ENCODE measurements at places on chromosomes 3 and 15. TPM values are rescaled to one million over a fixed set of nuclear protein-coding genes. Genes with fewer than 3 reads are reported as not detected.

- no peaks in the 10 kb centered on the region for H3K27me3 ChIP-seq
- no peaks in the 10 kb centered on the region for H3K4me1 ChIP-seq
- no peak overlapping the region for H3K27ac ChIP-seq
- no peaks in the 10 kb centered on the region for H3K36me3 ChIP-seq
- no peak overlapping the region for H3K4me3 ChIP-seq
Measured at GRCh38 chr3:53420831-53421230, 73.5 kb upstream of the DCP1A start.

SLC2A2 gene
- not detected for total RNA-seq

- no peak overlapping the region for H3K27ac ChIP-seq
- no peaks in the 10 kb centered on the region for H3K4me1 ChIP-seq
- no peak for DNase-seq
Measured at GRCh38 chr3:81095956-81096355, 665.5 kb downstream of the GBE1 start.

SERPINI2 gene
- not detected for total RNA-seq

GRCh38 chr3:127208483-127209100 lies 15.7 kb downstream of the PRR23E start:
- H3K27me3 ChIP-seq = no peaks in the 10 kb centered on the region
- H3K27ac ChIP-seq = no peak overlapping the region
- no peaks in the 10 kb centered on the region for H3K36me3 ChIP-seq
- no peak for DNase-seq
- no peaks in the 10 kb centered on the region for H3K4me1 ChIP-seq
- H3K4me3 ChIP-seq = no peak overlapping the region

- H3K27ac ChIP-seq = no peak overlapping the region
- H3K4me3 ChIP-seq = no peak overlapping the region
- H3K27me3 ChIP-seq = no peaks in the 10 kb centered on the region
- H3K4me1 ChIP-seq = peaks cover 12% of the 10 kb centered on the region
- H3K36me3 ChIP-seq = no peaks in the 10 kb centered on the region
Measured at GRCh38 chr3:30343067-30343831, 263.2 kb upstream of the TGFBR2 start.

- H3K36me3 ChIP-seq = no peaks in the 10 kb centered on the region
- H3K27ac ChIP-seq = no peak overlapping the region
- peaks cover 11% of the 10 kb centered on the region for H3K4me1 ChIP-seq
- DNase-seq = no peak
- no peak overlapping the region for H3K4me3 ChIP-seq
- no peaks in the 10 kb centered on the region for H3K27me3 ChIP-seq
Measured at GRCh38 chr15:70541511-70541910, 221.8 kb downstream of the UACA start.

CCDC54 gene
- not detected for total RNA-seq

DNA sequence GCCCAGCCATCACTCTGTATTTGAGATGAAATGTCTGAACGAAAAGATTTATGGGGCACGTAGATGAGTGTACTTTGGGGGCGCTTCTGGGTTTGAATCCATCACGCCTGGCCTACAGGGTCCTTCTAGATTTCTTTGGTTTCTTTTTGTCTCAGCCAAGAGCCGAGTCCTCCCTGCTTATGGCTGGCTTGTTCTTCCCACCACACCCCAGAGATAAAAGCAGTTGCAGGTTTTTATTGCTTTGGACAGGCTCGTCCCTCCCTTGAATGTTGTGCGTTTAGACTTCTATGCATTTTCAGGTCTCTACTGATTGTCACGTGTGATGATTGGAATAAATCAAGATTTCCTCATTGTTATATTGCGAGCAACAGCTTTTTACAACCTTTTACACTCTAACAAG lies 104.8 kb upstream of the CHRNA7 start:
- DNase-seq = no peak
- H3K4me1 ChIP-seq = no peaks in the 10 kb centered on the region
- no peak overlapping the region for H3K27ac ChIP-seq
- no peaks in the 10 kb centered on the region for H3K36me3 ChIP-seq
- no peaks in the 10 kb centered on the region for H3K27me3 ChIP-seq

GRCh38 chr3:79263423-79263822 lies 504.4 kb downstream of the ROBO1 start:
- H3K4me1 ChIP-seq = no peaks in the 10 kb centered on the region
- no peak overlapping the region for H3K27ac ChIP-seq
- no peaks in the 10 kb centered on the region for H3K36me3 ChIP-seq
- no peak for DNase-seq
- H3K4me3 ChIP-seq = no peak overlapping the region
- H3K27me3 ChIP-seq = no peaks in the 10 kb centered on the region

GRCh38 chr3:145219355-145220235 lies 941.4 kb downstream of the PLOD2 start:
- H3K4me3 ChIP-seq = no peak overlapping the region
- H3K4me1 ChIP-seq = no peaks in the 10 kb centered on the region
- no peaks in the 10 kb centered on the region for H3K36me3 ChIP-seq

GOLGA6L7 gene
- total RNA-seq = not detected

GRCh38 chr15:45361878-45362277 lies 16.5 kb downstream of the GATM start:
- DNase-seq = no peak
- H3K4me1 ChIP-seq = no peaks in the 10 kb centered on the region
- H3K36me3 ChIP-seq = no peaks in the 10 kb centered on the region
- H3K4me3 ChIP-seq = no peak overlapping the region
- H3K27me3 ChIP-seq = no peaks in the 10 kb centered on the region

- no peak for DNase-seq
- H3K27me3 ChIP-seq = no peaks in the 10 kb centered on the region
- peaks cover 80% of the 10 kb centered on the region for H3K4me1 ChIP-seq
- H3K27ac ChIP-seq = no peak overlapping the region
- peak overlapping the region; percentile 26 for H3K4me3 ChIP-seq
Measured at GRCh38 chr3:56795829-56796185, 5.9 kb downstream of the ARHGEF3 start.

GRCh38 chr3:143276592-143276991 lies 157.0 kb downstream of the CHST2 start:
- no peak overlapping the region for H3K27ac ChIP-seq
- H3K27me3 ChIP-seq = no peaks in the 10 kb centered on the region
- H3K4me1 ChIP-seq = no peaks in the 10 kb centered on the region
- no peak overlapping the region for H3K4me3 ChIP-seq
- no peak for DNase-seq

DNA sequence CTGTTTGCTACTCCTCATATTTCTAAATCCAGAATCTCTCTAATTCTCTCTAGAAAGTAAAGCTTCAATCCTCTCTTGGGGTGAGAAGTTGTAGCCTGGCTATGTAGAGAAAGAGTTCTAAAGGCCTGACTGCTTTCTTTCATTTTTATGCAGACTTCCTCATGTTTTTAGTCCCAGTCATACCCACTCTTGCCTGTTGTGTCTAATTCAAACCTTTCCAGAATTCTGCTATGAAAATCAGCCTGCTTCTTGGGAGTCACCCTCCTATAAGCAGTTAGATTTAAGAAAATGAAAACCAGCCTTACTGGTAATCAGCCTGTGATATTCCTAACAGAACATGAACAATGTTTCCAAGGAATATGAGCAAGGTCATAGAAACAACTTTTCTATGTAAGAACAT lies 14.8 kb upstream of the ZNF639 start:
- DNase-seq = no peak
- H3K4me3 ChIP-seq = no peak overlapping the region
- H3K27ac ChIP-seq = no peak overlapping the region
- H3K27me3 ChIP-seq = no peaks in the 10 kb centered on the region
- no peaks in the 10 kb centered on the region for H3K36me3 ChIP-seq

- H3K27me3 ChIP-seq = no peaks in the 10 kb centered on the region
- no peak overlapping the region for H3K27ac ChIP-seq
- H3K36me3 ChIP-seq = no peaks in the 10 kb centered on the region
- DNase-seq = no peak
Measured at GRCh38 chr3:40192628-40193027, 116.9 kb upstream of the EIF1B start.

DNA sequence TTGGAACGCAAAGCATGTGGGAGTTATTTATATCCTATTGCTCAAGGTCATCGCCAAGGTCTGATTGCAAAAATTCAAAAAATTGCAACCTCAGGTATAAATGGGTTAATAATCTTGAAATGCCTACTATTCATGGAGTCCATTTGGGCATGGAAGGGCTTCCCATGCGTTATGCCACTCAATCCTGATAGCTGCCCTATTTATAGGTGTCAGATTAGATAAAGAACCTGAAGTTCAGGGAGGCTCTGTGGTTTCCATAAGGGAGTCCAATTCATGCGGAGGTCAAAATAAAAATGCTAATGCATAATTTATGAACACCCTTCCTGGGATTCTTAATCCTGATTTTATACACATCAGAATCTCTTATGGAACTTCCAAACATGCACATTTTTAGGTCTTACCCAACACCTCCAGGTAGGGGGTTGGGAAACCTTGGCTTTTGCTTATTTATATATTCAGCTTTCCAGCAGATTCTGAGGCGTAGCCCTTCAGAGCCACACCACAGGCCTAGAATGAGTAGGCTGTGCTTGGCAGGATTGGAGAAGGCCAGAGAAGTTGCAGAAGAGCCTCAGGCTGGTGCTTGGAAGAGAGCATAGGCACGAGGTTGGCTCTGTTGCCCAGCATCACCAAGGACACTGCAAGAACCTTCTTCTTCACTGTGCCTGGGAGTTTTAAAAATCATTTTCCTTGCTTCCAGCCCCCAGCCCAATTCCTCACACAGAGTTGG lies 324.4 kb upstream of the CFAP20DC start:
- no peak overlapping the region for H3K27ac ChIP-seq
- no peak for DNase-seq
- H3K36me3 ChIP-seq = no peaks in the 10 kb centered on the region
- H3K4me1 ChIP-seq = peaks cover 5% of the 10 kb centered on the region
- no peak overlapping the region for H3K4me3 ChIP-seq

GRCh38 chr3:24435584-24435983 lies 59.1 kb downstream of the THRB start:
- H3K4me1 ChIP-seq = no peaks in the 10 kb centered on the region
- H3K27me3 ChIP-seq = no peaks in the 10 kb centered on the region
- no peaks in the 10 kb centered on the region for H3K36me3 ChIP-seq

- DNase-seq = no peak
- no peak overlapping the region for H3K4me3 ChIP-seq
- H3K27me3 ChIP-seq = no peaks in the 10 kb centered on the region
- no peaks in the 10 kb centered on the region for H3K36me3 ChIP-seq
- H3K4me1 ChIP-seq = peaks cover 19% of the 10 kb centered on the region
Measured at GRCh38 chr15:72379856-72380430, 4.1 kb upstream of the HEXA start.

DNA sequence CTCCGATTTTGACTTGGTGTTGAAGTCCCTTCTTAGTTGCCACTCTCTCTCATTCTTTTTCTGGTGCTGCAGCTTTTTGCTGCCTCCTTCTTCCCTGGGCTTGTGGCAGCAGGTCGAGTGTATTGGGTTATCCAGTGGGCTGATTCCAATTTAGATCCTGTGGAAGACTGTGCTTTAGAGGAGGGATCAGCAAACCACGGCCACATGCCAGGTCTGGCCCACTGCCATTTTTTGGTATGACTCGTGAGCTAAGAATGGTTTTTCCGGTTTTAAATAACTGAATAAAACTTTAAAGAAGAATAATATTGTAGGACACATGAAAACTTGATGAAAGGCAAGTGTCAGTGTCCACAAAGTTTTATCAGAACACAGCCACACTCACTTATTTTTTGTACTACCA lies 330.5 kb downstream of the ROBO2 start:
- H3K27ac ChIP-seq = no peak overlapping the region
- H3K4me1 ChIP-seq = no peaks in the 10 kb centered on the region
- no peak for DNase-seq
- no peaks in the 10 kb centered on the region for H3K27me3 ChIP-seq

- H3K4me1 ChIP-seq = no peaks in the 10 kb centered on the region
- H3K27ac ChIP-seq = no peak overlapping the region
- no peaks in the 10 kb centered on the region for H3K27me3 ChIP-seq
- H3K36me3 ChIP-seq = no peaks in the 10 kb centered on the region
Measured at GRCh38 chr3:188244395-188244861, 90.5 kb downstream of the LPP start.

DNA sequence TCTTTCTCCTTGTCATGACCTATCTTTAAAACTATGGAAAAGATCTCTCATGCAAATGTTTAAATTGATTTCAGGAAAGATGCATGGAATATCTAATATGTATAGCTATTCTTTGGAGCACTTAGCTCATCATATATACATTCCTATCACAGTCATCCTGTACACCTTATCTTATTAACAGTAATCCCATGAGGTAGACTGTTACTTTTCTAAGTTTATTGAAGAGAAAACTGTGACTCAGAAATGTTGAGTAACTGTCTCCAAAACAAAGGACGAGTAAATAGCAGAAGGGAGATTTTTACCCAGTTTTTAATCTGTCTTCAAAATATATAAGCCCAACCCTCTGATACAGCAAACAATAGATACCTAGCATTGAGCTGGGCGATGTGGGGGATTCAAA lies 308.3 kb downstream of the GAP43 start:
- H3K36me3 ChIP-seq = no peaks in the 10 kb centered on the region
- H3K4me3 ChIP-seq = no peak overlapping the region
- H3K27me3 ChIP-seq = no peaks in the 10 kb centered on the region
- no peaks in the 10 kb centered on the region for H3K4me1 ChIP-seq
- H3K27ac ChIP-seq = no peak overlapping the region

GRCh38 chr15:48682942-48683651 lies 37.6 kb upstream of the FBN1 start:
- H3K4me3 ChIP-seq = no peak overlapping the region
- no peaks in the 10 kb centered on the region for H3K4me1 ChIP-seq
- H3K36me3 ChIP-seq = no peaks in the 10 kb centered on the region
- DNase-seq = no peak
- H3K27ac ChIP-seq = no peak overlapping the region
- H3K27me3 ChIP-seq = no peaks in the 10 kb centered on the region

- H3K4me3 ChIP-seq = peak overlapping the region; percentile 15
- H3K27ac ChIP-seq = no peak overlapping the region
- no peaks in the 10 kb centered on the region for H3K27me3 ChIP-seq
- no peak for DNase-seq
- peaks cover 16% of the 10 kb centered on the region for H3K4me1 ChIP-seq
Measured at GRCh38 chr3:32336113-32336498, 55.5 kb upstream of the CMTM7 start.

DNA sequence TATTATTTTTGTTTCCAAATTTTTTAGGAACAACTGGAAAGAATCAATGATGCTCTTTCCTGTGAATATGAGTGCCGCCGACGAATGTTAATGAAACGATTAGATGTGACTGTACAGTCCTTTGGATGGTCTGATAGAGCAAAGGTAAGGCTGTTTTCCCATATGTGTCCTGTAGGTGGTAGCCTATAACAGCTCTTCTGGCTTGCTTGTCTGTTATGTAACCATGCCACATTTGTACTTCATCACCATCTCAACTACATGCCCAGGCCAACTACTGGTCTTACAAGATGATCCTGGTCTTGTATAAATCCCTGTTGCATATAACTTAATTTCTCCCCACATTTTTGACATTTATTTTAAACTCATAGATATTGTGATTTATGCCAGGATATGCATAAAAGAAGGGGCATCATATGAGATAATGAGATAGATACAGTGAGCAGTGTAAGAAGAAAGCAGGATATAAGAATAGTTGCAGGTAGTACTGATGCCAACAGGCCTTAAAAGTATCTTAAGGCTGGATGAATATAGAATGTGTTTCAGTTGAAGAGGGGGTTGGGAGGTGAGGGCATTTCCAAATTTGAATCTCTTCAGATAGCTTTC lies 20.3 kb downstream of the FAM98B start:
- H3K27ac ChIP-seq = no peak overlapping the region
- H3K36me3 ChIP-seq = peaks cover 23% of the 10 kb centered on the region
- peak; percentile 64 for DNase-seq

Measured in CD8-positive, alpha-beta memory T cell (primary cell).